Fibroblast of skin of abdomen (primary cell): ENCODE measurements at places on chromosomes 6 and 20.
A peak's percentile ranks its signal among the peaks of the same experiment; 100 is the strongest.

- no peak for DNase-seq
These were observed 600.6 kb downstream of the QKI start for GRCh38 chr6:164015088-164015484.

DNA sequence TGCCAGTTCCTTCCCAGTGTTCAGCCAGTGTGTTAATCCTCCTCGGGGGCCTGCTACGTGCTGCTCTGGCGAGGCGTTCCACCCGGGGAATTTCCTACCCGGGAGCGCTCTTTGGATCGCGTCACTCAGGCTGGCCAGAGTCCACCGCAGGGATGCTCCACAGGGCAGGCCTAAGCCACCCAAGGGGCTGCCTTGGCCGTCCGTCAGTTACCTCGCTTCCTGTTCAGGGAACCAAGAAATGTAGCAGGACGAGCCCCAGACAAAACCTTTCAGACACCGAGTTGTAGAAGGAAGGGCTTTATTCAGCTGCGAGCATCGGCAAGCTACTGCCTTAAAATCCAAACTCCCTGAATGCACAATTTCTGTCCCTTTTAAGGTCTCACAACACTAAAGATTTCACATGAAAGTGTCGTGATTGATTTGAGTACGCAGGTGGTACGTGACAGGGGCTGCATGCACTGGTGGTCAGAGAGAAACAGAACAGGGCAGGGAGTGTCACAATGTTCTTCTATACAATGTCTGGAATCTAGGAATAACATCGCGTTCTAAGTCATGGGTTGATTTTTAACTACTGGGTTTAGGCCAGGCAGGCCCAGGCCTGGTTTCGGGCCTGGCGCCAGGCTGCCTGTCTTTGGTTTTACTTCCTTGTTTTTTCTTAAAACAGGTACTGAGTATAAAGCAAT, 15.7 kb upstream of the POU5F1 start:
- DNase-seq, result no peak

DNA sequence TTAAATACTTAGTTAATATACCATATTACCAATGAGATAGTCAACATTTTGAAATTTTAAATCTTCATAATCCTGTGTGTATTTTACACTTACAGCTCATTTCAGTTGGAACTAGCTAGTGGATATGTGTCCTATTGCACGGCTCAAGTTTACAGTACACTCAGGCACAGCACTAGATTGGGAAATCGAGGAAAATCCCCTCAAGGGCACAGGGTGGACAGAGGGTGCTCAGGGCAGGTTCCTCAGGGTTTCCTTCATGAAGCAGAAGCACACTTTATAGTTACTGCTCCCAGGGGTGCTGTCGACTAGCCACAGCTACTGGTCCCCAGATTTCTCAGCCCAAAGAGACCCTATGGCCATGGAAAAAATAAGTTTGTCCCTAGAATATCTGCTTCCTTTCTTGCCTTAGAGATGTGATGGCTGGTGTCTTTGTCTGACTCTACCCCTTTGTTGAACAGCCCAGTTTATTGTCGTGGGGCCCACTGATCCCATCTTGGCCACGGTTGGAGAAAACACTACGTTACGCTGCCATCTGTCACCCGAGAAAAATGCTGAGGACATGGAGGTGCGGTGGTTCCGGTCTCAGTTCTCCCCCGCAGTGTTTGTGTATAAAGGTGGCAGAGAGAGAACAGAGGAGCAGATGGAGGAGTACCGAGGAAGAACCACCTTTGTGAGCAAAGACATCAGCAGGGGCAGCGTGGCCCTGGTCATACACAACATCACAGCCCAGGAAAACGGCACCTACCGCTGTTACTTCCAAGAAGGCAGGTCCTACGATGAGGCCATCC, 1.5 kb downstream of the BTN2A1 start:
- DNase-seq, result no peak

GRCh38 chr20:15823718-15824117, 749.5 kb downstream of the KIF16B start:
- no peak for DNase-seq

DNA sequence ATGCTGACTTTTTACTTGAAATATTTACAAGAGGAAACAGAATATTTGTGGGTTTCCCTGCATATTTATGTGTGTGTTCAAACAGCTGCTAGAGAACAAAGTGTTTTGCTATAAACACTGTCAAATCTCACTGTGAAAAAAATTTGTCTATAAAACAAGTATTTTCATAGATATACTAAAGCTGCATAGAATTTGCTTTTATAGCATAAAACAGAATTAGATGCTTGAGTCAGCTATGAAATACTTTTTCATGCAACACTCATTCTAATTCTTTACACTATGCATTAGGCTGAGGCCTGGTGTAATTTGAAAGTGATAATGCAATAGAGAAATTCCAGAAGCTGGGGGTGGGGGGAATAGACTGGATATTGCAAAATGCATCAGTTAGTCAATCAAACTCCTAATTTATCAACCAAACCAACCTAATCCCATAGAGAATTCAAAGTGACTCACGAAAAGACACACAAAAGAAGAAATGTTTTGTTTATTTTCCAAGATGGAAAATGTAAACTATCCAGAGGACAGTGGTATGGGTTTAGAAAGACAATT, 148.2 kb downstream of the LAMA2 start:
- DNase-seq, result peak; percentile 74

GRCh38 chr20:48813446-48813747, 14.4 kb downstream of the PREX1 start:
- no peak for DNase-seq

DNA sequence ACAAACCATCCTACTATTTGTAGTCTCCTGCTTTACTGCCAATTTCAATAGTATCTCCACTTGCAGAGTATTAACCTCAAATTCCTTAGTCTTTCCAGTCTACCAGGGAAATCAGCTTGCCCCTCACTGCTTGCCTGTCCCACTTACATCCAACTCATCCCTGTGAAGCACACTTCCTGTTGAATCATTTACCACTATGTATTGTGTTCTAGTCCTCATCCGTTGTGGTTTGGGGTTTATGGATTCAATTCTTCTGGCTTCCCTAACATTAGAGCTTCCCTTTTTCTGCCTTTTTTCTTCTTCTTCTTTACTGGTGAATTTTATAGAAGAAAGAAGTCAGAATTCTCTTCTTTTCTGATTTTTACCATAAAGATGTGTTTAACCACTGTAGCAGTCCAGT, 5.1 kb upstream of the TXLNB start:
- peak; percentile 79 for DNase-seq

- peak; percentile 24 for DNase-seq
These were observed 50.6 kb downstream of the SLC22A3 start for GRCh38 chr6:160398674-160399271.

DNA sequence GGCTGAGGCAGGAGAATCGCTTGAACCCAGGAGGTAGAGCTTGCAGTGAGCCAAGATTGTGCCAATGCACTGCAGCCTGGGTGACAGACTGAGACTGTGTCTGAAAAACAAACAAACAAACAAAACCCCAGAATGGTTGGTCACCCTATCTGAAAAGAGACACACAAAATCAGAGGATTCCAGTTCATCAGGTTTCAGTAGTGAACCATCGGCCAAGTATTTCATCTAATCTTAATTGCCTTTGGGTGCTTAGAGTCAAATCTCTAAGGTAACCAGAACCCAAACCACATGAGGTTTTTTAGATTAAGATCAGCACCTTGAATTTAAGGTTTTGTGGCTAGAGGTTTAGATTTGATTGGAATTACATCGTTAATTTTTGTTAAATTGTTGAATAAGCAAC, 8.3 kb upstream of the ZBTB2 start:
- DNase-seq, result no peak
